ENCODE measurements at places on chromosomes 3 and 15.

- no peak for DNase-seq
Measured at GRCh38 chr15:29864501-29864900, 42.2 kb upstream of the TJP1 start.

- DNase-seq: no peak
Measured at GRCh38 chr15:40960925-40961324, 7.7 kb downstream of the CHAC1 start.

DNA sequence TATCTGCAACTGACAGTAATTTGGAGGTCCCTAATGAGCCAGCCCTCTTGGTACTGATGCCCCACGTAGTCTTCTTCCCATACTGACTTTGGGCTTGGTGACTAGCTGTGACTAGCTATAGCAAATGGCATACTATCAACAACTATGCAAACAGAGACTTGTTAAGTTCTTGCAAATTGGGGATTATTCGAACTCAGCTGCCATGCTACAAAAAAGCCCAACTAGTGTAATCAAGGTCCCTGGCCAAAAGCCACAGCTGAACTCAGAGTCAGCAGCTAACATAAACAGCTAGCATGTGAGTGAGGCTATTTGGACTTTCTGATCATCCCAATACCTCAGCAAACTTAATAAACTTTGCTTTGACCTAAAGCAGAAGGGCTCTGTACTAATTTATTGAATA is 121.2 kb upstream of the PLXND1 start:
- no peak for DNase-seq

DNA sequence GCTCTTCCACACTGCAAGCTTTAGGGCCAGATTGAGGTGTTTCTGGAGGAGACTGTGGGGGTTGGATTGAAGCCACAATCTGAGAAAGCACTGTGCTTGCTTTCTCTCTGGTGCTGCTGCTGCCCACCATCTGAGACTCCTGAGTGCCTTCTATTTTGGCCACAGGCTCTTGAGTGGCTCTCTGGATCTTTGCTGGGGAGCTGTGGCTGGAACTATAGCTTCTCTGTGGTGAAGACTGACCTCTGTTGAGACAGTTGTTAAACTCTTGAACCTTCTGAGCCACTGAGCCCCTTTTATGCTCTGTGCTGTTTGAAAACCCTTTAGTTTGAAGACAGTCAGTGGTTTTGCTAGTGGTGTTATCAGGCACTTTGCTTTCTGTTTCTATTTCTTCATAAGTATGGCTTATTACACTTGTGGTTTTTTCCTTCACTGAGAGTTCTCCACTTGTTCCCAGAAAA is 108.7 kb upstream of the TSPAN3 start:
- no peak for DNase-seq

DNA sequence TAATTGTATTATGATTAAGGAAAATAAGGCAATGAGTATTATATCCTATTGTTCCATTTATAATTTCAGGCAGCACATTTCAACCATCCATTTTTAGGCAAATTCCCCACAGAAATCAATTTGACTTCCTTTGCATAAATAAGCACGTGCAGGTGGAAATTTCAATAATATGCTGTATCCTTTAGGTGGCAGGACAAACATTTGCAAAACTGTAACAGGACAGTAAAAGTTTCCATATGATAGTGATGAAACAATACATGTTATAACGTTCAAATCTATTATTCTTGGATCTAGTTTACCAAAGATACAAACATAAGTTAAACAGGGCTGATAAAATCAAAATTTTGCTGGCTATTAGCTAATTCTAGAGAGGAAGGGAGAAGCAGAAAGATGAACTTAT is 8.5 kb downstream of the UACA start:
- no peak for DNase-seq

GRCh38 chr3:153210146-153210545 is 48.1 kb downstream of the RAP2B start:
- no peak for DNase-seq

DNA sequence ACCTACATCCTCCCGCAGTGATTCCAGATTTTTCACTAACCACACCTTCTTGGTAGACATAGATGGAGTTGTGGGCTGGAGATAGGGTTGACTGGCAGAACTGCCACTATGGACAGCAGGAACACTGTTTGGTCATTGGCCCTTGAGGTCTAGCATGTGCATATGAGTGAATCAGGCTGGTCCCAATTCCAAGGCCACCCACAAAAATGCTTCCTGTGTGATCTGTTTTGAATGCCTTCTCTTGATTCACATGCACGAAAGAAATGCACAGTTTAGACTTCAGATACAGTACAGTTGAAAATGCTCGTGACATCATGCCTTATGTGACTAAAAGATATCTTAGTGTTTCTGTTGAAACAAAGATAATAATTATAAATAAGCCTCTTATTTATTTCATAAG is 285.8 kb upstream of the SEMA6D start:
- DNase-seq: no peak

- DNase-seq: no peak
Measured at GRCh38 chr15:64483749-64484148, 23.4 kb downstream of the ZNF609 start.

- no peak for DNase-seq
Measured at GRCh38 chr15:85030301-85030929, 48.8 kb downstream of the PDE8A start.

DNA sequence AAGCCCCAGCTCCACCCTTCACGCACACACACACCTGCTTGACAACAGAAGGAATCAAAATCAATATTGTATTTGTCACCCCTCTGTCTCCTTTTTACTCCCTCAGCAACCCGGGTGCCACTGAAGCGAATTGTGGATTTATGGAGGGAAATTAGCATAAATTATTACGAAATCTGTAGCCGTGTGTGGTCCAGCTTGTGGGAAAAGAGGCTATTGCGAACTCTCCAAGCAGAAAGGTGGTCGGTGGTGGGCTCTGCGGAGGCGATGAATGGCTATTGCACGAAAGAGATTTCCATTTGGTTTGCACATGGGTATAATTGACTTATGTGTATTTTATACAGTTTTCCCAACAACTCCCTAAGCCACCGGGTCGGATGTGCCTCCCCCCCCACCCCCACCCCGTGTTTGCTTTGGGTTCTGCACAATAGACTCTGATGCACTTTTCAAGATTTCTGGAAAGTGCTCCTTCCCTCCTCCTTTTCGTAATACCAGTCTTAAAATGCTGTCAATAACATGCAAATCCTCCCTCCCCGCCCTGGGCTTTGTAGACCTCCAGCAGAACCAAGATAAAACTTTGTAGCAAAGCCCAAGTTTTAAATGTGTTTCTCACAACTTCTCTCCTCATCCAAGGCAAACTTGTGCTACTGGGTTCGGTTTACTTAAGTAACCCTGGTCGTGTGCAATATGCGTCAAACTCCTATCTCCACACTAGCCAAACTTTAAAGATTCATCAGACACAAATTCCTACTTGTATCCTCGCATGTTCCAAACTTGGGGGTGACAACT is 3.1 kb upstream of the FOXB1 start:
- no peak for DNase-seq

DNA sequence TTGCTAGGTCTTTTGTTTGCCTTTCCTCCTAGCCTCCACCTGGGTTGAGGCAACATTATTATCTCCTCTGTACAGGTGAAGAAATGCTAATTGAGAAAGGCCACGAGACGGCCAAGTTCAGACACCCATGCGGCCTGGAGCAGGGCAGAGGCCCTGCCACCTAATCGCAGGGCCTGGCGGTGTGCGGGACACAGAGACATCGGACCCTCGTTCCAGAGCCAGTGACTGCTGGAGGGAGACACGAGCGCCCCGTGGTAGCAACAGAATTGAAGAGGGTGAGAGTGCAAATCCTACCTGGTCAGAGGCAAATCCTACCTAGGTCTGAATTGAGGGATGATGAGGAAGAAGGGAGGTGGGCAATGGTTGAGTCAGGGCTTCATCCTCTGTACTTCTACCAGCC is 113.8 kb upstream of the MEF2A start:
- DNase-seq: no peak

- DNase-seq: no peak
Measured at GRCh38 chr3:140602781-140603180, 75.1 kb upstream of the TRIM42 start.

DNA sequence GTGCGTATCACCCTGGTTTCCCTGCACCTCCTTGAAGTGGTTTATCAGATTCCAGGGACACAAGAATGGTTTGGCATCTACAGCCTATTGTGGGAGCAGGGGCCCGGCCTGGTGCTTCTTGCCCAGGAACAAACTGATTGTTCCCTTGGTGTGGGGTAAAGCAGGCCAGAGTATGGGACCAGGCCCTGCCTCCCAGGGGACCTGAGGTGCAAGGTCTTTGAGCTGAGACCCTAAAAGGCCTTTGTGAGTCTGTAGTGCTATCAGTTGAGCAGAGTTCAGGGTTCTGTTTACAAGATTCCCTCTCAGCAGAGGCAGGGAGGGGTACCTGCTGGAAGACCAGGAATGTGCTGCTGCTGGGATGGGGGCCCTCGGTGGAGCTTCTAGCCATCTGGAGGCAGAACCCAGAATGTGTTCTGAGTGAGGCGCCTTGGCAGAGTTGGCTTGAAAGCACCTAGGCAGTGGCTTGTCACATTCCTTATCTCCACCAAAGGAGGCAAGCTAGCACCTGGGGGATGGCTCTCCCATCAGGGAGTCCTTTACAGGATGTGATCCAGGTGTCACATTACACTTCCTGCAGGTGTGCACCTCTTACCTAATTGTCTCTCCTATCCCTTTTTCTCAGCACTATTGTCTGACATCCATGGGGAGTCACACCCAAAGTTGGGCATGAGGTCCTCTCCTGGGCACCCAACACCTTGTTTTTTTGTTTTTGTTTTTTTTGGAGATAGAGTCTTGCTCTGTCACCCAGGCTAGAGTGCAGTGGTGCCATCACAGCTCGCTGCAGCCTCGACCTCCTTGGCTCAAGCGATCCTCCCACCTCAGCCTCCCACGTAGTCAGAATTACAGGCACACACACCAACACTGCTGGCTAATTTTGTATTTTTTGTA is 13.1 kb downstream of the FLNB start:
- DNase-seq: no peak

- no peak for DNase-seq
Measured at GRCh38 chr3:3160826-3161225, 18.7 kb downstream of the CRBN start.

GRCh38 chr3:183524476-183524875 is 31.0 kb downstream of the KLHL6 start:
- DNase-seq: no peak

DNA sequence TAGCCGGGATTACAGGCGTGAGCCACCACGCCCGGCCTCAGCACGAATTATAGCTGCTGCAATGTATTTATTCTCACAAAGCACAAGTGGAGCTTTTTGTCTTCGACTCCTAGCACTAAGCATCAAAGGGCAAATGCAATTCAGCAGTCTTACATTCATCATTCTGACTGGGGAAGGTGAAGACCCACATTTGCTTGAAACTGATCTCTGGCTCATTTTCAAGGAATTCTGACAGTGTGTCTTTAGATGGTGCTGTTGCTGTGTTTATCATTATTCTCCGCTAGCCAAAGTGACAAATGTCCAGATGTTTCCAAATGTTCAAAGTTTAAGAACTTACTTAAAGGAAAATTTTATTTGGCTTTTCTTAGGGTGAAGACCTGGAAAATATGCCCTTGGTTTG is 55.9 kb downstream of the SGO1 start:
- DNase-seq: no peak

Measured in NCI-H524 treated with DMSO at 0.1 percent for 48 hours (cell line).